ENCODE measurements at places on chromosomes 6 and 20.

DNA sequence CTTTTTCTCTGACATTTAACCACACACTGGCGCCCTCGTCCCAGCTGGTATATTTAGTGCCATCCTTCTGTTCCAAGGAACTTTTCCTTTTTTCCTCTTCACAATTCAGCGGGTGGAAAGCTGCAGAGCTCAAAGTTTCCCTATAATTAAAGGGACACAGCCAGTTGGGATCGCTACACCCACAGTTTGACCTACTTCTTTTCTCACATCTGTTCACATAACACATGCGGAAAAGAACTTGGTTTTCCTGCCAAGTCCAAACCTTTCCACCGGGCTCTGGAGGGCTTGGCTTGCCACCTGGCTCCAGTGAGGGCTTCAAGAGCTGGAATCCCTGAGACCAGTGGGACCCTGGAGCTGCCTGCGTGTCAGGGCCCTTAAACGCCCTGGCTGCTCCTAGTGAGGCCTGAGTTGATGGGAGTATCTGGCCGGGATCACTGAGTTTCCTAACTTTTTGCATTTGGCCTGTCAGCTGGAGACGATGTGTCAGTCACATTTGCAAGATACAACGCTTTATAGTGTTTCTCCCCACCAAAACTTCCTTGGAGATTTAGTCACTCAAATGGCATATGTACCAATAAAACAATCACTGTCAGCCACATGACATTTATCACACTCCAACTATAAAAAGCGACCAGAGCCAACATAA, 176.0 kb downstream of the SASH1 start:
- no peak for DNase-seq

DNA sequence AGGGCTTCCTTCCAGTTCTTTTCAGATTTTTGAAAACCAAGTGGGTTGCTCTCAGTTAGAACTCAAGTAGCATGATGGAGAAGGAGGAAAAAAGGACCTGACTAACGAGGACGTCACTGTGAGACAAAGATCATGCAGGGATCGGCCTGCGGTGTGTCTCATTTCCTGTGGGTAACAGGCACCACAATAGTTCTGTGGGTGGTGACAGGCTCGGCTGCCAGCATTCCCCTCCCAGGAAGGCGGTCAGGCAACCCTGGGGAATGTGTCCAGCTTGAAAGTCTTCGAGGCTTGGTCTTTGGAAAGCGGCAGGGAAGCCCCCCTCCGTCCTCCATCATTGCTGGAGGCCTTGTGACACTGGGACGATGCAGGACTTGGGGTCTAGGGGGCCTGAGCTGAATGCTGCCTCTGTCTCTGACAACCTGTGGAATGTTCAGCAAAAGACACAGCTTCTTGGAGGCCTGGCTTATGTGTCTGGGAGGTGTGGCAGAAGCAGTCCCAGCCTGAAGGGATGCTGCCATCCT, 121.0 kb downstream of the BCAS1 start:
- no peak for DNase-seq

DNA sequence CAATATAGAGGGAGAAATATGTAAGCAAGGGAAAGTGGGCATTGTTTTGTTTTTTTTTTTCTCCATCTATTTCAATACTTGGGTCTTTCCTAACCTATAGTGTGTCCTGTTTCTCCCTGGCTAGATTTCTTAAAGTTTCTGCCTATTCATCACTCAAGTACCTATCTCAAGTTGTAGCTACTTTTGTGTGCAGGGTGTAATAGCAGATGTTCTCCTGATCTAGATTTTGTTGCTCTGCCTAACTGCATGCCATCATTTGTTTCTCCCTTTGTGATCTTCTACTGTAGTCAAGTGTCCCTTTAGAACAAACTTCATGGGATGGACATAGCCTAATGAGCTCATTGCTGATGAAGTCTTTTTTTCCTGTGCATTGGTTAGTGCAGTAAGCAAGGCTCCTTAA, 45.8 kb downstream of the TOP1 start:
- no peak for DNase-seq

GRCh38 chr6:31652925-31653724, 664 bp upstream of the BAG6 start:
- DNase-seq = peak; percentile 87

GRCh38 chr20:24766143-24766527, 182.9 kb upstream of the CST7 start:
- DNase-seq = no peak

- DNase-seq = no peak
These were observed 155.0 kb upstream of the SUPT3H start for GRCh38 chr6:45532721-45533210.

DNA sequence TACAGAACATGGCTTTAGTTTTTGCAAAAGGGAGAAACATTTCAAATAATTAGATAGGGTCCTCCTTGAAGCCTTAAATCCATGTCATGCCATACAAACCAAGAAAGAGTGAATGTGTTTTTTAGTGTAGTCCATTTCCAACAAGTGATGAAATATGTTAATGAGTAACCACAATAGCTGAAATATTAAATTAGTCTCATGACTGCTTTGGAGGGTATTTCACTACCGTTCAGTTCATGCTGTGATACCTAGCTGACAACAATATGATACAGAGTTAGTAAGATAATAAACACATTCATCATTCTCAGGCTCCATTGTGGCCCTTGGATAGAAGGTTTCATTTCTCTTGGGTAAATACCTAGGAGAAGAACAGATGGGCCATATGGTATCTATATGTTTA, 5.8 kb upstream of the ID4 start:
- no peak for DNase-seq

DNA sequence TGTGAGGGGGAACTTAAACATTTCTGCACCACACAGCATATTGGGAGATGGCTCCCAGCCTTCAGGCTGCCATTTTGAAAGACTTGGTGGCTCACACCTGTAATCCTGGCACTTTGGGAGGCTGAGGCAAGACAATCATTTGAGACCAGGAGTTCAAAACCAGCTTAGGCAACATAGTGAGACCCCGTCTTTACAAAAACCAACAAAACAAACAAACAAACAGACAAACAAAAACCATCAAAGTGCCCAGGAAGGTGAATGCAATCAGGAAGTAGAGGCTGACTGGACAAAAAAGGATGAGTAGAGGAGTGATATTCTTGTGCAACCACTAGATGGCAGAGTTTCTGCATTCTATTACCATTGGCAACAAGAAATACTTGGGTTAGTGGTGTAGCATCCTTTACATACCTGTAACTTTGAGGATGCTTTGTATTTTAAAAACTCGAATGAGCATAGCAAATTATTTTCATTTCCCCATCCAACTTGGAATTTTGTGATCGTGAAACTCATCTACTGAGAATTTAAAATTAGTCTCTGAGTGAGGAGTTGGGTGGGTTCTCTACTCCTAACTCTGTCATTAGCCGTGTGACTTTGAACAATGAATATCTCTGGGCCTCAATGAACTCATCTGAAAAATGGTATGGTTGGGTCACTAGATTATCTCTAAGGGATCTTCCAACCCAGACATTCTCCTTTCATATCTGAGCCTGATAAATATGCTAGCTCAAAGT, 84.4 kb downstream of the CRYBG1 start:
- DNase-seq = peak; percentile 72

GRCh38 chr6:45730232-45730631, 285.4 kb downstream of the CLIC5 start:
- no peak for DNase-seq

GRCh38 chr6:155417454-155417853, 38.2 kb downstream of the NOX3 start:
- DNase-seq = no peak

DNA sequence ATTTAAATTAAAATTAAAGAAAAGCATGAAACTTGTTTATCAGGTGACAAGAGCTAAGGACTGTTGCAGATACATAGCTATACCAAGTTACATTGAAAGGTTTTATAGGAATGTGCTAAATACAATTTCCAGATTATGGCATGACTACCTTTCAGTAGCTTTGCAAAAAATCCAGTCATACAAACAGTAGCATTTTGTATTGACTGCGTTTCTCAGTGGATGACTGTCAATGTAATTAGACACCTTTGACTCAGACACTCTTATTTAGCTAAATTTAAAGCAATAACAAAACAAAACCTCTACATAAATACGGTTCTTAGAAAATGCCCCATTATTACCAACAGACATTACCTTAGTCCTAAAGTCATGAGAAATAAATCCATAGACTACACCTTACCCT, 275.8 kb upstream of the RUNX2 start:
- DNase-seq = no peak

DNA sequence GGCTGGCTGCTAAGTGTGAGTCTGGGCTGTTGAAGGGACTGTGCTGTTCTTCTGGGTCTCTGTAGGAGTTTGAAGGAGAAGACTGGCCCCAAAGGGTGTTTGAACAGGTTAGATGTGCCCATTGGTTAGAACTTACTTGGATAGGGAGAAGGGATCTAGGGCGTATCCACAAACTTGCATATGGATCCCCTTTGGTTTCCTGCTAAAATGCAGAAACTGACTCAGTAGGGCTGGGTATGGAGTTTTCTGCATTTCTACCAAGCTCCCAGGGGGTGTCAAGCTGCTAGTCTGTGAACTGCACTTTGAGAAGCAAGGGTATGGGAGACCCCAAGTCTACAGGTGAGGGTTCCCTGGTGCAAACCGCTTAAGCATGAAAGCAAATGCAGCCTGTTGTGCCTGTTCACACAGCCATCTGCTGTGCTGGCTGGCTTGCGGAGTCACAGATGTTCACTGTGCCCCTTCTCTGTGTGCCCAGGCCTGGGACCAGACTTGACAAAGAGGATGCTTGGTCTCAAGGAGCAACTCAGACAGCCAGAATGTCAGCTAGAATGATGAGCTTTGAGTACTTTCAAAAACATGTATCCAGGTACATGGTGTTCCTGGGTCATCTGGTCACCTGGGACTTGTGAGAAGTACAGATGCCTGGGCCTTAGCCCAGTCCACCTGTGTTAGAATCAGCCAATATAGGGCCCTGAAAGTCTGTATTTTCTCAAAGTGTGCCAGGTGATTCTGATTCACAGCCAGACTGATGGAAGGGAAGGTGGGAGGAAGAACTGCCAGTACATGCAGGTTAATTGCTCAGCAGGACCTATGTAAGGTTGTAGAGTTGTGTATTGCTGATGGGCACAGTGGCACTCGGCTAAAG, 7.4 kb downstream of the PPP1R16B start:
- DNase-seq = no peak
